ENCODE measurements at places on chromosomes 3 and 15. TPM values are rescaled to one million over a fixed set of nuclear protein-coding genes. Genes with fewer than 3 reads are reported as not detected.

DNA sequence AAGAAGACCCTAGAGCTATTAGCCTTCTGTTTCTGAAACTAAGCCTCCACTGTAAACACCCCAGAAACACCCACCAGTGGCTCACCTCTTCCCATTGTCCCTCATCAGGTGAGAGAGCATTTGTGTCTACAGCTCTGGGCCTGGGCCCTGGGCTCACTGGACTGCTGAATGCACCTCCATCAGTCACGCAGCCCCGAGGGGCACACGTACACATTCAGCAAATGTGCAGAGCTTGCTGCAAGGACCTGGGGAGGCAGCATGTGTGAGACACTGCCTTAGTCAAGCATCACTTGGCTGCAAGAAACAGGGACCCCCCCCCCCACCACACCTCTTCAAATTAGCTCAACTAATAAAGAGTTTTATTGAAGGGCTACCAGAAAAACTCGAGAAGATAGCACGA, 29.0 kb downstream of the MRPL46 start:
- DNase-seq = no peak

GRCh38 chr15:23687143-23687470, at the start of gene NDN:
Gene NDN, minus strand, starts transcription at chr15:23687305. Its CDS starts 88 bp downstream, at chr15:23687217.
- DNase-seq = peak; percentile 33

CYP19A1 gene
- polyA plus RNA-seq = 0.99 TPM

- DNase-seq = no peak
These were observed 9.4 kb upstream of the ANPEP start for GRCh38 chr15:89823836-89824606.

- no peak for DNase-seq
These were observed 4.5 kb downstream of the ESYT3 start for GRCh38 chr3:138438896-138439295.

DNA sequence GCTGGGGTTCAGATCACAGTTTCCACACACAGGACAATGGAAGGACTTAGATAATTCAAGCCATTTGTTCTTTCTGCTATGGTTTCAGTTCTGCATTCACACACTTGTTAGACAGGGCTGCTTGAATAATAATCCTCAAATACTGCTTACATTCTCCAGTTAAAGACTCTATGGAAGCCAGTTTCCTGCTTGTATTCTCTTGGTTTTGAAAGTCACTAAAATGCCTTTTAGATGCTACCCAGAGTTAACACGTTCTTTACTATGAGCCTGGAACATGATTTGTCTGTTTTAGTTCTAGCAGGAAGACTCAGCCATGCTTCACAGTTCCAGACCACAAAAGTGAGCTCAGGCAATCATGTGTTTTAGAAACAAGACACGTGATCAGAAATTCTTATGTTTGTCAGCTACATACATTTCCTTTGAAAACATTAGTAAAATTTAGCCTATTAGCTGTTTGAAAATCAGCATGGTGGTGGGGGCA, 152.4 kb downstream of the LEKR1 start:
- peak; percentile 14 for DNase-seq

Measured in left renal cortex interstitium (tissue), 4 donors.